ENCODE measurements at places on chromosomes 1 and 21.

DNA sequence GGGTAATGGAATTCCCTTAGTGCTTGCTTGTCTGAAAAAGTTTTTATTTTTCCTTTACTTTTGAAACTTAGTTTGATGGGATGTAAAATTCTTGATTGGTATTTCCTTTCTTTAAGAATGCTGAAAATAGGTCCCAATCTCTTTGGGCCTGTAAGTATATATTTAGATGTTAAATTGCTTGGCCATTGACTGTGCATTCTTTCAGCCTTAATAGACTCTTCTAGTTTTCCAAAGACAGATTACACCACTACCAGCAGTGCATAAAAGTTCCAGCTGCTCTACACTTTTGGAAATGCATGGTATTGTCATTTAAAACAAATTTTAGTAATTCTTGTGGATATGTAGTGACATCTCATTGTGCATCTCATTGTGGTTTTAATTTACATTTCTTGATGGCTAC lies 464.8 kb upstream of the USP24 start:
- DNase-seq = no peak

DNA sequence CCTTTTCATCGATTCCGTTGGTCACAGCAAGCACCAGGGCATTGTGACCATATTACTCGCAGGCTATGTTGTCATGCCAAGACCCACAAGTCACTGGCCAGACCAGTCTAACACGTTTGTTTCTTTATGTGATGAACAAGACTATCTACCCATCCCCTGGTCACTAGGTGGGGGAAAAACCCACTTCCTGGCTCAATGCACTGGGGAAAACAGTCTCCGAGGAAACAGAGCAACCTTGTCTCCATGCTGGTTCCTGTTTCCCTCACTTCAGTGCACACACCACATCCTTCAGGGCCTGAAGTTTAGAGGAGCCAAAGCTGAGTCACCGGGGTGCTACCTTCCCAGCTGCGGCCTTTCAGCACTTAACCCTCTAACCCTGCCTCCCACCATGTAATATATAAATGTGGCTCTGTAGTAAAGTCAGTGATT lies 20.9 kb downstream of the ERICH3 start:
- DNase-seq = peak; percentile 48

DNA sequence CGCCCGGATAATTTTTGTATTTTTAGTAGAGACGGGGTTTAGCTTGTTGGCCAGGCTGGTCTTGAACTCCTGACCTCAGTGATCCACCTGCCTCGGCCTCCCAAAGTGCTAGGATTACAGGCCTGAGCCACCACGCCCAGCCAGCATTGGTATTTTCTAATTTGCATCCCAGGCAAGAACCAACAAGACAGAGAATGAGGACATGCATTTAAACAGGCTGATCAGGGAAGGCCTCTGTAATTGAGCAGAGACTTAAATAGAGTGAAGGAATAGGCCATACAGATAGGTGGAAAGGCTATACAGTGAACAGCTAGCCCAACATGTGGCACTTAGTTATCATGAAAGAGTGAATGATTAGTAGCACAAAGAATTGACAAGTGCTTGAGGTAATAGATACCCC lies 230.4 kb downstream of the SLC35F3 start:
- no peak for DNase-seq

DNA sequence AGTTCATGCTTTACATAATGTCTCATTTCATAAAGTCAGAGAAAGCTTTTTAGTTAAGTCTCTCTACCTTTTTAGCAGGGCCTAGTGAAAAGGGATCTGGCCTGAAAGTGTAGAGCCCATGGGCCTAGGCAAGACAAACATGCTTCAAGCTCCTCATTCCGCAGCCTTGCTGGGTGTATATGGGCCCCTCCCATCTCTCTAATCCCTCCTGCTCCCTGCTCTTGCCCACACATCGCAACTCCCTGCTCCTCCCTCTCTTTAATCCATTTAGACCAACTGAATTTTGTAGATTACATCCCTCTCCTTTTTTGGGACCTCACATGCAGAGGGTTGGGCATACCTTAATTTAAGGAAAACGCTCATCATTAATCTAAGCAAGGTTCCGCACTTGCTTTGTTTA lies 42.3 kb upstream of the CCDC190 start:
- no peak for DNase-seq

DNA sequence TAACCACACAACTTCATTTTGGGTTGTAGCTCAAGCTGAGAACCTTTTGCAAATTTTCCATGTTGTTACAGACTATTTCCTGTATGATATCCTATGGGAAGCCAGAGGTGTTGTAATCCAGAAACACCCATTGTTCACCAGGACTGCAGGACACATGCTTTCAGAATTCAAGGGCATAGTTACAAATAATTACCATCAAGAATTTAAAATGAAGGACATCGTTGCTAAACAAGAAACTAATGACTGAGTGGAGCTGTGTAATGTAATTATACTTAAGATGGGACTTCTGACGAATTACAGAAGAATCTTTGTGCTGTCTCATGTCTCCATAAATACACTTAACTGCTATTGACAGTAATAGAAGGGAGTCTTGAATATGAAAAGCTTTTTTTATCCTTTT lies 47.6 kb upstream of the HOOK1 start:
- no peak for DNase-seq

DNA sequence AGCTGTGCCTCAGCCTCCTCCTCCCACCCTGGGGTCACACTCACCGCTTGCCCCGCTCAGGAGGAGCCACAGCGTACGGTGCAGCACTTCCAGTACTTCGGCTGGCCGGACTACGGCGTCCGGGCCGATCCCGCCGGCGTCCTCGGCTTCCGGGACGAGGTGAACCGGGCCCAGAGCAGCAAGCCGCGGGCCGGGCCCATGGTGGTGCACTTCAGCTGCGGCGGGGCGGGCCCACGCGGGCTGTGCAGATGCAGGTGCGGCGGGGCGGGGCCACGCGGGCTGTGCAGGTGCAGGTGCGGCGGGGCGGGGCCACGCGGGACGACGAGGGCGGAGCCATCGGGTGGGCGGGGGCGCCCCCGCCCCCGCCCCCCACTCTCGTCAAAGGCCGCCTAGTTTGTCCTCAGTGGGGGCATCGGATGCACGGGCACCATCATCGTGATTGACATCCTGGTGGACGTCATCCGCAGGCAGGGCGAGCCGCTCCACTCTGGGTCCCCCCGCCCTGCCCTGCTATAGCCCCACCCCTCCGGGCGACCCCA lies 5.5 kb downstream of the RNF223 start:
- DNase-seq = no peak

- DNase-seq = peak; percentile 76
Measured at GRCh38 chr1:62356257-62356835, 37.1 kb upstream of the KANK4 start.

DNA sequence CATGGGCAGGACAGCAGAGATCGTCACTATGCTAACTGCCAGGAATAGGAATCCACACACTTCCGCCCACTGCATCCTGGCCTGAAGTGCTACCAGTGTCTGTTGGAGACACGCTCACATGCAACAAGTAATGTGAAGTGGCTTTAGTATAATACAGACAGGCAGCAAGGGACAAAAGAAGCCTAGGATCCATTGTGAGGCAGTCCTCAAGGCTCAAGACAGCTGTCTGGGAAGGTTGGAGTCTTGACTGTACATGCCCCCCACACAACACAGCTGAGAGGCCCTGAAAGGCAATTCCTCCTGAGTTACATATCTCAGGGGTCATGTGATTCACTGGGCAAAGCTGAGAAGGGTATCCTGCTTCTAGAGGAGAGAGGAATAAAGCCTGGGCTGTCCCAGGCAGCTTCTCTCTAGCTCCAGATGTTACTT lies 39.9 kb upstream of the CD1D start:
- no peak for DNase-seq

GRCh38 chr1:208079161-208079560 lies 165.0 kb downstream of the PLXNA2 start:
- DNase-seq = no peak

DNA sequence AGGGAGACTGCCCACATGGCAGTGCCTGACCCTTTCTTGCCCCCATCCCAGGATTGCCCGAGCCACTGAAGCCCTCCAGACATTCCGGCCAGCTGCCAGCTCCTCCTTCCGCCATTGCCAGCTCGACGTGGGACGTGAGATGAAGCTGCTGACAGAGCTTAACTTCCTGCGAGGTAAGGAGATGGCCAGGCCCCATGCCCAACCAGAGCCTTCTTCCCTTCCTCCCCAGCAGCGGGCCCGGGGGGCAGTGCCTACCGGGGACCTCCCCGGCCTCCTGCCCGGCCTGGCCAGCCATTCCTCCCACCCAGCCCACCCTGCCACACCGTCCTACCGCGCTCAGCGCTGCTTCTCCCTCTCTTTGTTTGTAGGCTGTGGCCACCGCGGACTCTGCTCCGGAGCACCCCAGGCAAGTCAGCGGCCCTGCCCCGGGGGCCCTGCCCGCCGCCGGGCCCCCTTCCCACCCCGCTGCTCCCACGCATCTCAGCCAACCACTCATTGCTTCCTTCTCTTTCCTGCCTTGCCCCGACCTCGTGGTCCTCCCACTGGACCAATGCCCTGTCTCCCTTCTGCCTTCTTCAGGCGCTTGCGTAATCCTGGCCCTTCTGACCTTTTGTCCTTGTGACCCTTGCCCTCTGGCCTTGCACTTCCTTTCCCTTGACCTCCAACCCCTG lies 4.9 kb downstream of the TRIM46 start:
- no peak for DNase-seq

Data from COLO829 (cell line).